ENCODE measurements at places on chromosomes 3 and 15.
A peak's percentile ranks its signal among the peaks of the same experiment; 100 is the strongest.

DNA sequence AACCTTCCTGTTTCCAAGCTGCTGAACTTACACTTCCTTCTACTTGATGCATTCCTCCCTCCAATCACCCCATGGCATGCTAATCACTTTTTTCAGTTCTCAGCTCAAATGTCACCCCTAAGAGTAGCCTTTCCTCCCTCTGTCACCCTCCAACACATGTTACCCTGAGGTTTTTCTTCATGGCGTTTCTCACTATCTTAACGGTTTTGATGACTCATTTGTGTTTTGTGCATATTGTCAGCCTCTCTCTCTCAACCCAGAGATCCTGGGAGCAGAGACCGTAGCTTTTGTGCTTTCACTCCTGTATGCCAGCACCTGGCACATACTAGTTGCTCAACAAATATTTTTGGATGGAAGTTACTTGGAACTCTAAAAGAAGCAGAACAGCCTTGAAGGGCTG is 24.5 kb downstream of the LRRC3B start:
- DNase-seq: no peak

- DNase-seq: peak; percentile 45
Observed at GRCh38 chr15:58742022-58742813, 7.3 kb downstream of the ADAM10 start.

DNA sequence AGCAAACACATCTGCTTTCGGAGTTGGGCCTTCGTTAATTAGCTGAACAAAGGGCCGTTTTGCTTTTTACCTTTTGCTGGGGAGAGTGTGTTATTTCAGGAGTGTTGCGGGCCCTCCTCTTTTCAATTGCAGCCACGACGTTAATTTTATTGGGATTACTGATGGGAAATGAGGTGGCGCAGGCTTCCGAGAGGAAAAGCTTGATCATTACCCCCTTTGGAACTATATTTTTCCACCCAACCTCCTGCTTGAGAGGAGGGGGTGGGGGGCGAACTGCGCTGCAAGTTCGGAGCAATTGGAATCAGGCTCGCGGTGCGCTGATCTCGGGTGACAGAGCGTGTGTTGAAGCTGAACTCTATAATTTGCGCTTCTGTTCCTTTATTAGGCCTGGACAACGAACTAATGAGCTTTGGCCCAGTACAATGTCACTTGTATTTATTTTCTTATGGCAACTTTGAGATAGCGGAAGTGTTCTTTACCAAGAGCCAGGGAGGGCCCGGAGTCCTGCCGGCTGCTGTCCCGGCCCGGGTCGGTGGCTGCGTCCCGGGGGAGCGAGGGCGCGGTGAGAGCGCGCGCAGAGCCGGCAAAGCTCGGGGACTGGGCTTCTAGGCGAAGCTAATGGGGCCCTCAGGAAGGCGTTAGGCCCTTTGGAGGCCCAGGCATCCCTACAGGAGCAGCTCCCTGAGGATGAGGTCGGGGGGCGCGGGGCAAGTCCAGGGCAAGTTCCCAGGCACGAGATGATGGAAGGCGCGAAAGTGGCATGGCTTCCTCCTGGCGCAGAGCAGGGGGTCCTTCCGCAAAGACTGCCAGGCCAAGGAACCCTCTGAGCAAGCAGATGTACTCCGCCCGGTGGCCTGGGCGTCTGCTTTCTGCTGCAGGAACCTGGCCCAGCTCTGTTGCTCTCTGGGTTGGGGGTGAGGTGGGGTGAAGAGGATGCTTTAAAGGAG is 12.9 kb downstream of the NR2F2 start:
- DNase-seq: no peak

- DNase-seq: no peak
Observed at GRCh38 chr3:98972720-98973119, 71.2 kb upstream of the DCBLD2 start.

DNA sequence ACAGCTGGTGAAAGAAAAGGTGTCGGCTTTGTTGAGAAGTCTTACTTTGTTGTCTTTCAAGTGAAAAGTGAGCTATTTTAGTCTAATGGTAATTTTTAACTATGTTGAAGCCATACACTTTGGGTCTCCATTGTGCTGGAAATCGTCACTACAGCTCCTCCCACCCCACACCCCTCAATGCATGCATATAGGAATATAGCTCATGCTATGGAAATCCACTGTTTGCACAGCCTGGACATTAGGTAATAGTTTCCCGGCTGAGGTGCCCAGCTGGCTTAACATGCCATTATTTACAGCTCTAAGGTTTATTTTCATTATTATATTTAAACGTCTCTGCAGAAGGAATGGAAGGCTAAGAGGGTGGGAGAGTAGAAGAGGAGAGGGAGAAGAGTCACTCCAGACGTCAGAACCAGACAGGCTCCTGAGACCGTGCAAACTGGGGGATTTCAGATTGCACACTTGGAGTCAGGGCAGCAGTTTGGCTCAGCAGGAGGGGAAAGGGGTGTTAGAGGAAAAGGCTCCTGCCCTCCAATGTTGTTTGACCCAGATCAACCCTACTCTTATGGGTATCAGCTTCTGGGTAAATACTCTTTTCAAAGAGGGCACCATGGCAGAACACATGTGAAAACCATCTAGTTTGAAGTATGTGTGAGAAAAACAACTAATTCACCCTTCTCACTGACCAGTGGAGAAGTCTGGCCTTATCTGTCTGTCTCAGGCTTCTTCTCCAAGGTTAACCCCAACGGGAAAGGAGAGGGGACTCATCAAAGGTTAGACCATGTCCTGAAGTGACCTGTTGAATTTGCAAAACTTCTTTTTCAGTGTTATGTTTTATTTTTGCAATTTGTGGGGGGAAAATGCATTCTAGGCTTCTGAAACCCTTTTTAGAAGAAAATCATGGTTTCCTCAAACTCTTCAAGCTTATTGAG is 218.7 kb upstream of the CTDSPL start:
- no peak for DNase-seq

DNA sequence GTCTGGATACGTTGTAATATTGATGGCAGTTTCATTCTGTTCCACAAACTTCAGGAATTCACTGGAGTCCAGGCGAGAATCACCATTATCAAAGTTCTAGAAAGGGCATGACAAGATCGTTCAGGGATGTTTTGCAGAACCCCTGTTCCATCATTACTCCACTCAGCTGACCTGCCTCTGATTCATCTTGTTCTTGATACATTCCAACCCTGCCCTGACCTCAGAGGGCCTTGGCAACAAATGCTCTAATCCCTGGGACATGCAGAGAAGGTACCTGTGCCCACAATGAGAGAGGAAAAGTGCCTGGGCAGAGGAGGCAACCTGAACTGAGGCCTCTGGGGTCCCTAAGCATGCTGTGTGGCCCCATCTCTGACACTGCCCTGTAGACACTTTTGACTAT is 45.9 kb downstream of the FSTL1 start:
- DNase-seq: no peak

- no peak for DNase-seq
Observed at GRCh38 chr3:184630861-184631471, 69.4 kb downstream of the EPHB3 start.

DNA sequence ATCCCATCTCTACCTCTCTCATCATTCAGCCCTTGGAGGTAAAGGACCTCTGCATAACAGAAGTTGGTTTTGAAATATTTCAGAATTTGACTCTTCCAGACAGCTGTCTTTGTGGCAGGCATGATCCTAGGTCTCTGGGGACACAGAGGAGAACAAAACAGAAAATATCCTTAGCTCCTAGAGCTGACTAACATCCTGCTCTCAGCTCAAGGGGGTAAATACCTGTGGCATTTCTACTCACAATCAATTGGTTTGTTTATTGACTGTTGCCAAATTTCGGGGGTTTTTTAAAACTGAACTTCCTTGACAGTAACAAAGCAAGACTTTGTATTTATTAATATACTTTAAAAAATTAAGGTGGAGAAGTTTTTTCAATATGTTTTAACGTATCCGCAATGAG is 78.8 kb downstream of the EOMES start:
- peak; percentile 41 for DNase-seq

DNA sequence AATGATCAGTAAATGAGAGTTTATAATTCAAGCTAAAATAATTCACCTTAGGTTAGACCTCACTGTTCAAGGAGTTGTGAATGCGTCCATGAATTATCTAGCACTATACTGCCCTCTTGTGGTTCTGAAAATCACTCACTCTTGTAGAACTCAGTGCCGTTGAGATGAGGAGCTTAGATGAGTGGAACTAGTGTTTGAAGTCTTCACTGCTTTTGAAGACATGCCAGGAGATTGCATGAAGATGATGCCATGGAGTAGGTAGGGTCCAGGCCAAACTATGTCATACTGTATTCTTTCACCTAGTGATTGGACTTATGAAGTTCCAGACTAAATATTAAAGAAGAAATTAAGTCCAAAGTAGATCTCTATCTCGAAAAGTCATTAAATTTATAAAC is 28.8 kb downstream of the LYSMD4 start:
- DNase-seq: peak; percentile 59

DNA sequence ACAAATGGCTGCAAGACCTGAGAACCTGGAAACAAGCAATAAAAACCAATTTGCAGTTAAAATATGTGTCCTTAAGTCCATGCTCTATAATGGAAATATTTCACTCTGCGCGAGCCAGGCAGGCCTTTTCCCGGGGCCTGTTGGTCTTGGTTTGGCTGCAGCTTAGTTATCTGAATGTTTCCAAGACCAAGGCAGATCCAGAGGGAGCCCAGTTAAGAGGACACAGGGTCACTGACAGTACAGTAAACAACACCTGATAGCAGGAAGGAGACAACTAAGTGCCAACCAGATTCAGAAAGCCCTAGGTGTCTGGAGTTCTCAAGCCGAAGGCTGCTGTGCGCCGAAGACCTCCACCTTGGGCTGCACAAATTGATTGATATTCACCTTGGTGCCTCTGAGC is 32.8 kb downstream of the THSD4 start:
- no peak for DNase-seq

- no peak for DNase-seq
Observed at GRCh38 chr3:113439606-113440005, 1.7 kb downstream of the CFAP44 start.

GRCh38 chr3:5201536-5201935 is 14.0 kb downstream of the EDEM1 start:
- DNase-seq: no peak

DNA sequence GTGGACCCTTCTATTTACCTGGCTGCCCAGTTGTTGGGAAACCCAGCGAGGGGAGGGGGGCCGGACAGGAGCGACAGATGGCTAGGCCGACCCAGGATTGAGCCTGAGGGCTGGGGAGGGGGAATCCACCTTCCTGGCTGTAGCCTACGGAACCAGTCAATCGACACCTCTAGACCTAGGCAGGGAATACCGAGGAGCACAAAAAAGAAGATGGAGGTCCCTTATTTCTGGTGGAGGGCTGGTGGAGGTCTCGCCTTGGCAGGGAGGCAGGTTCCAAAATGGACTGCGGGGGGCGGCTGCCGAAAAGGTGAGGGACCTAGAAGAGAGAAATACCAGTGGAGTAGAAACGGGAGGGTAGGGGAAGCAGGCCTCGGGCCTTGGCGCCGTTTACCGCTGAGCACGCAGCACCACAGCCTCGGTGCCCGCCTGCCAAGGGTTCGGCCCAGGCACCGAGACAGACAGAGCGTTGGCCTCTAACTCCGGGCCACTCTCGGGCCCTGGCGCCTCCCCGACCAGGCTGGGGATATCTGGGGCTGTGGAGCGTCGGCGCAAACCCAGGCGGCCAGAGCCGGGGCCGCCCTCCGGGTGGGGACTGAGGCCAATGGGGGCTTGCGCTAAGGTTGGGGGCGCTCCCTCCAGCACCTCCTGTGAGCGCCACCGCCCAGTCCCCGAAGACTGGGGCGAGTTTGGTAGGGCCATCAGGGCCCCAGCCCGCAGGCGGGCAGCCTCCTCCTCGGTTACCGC is 1.6 kb downstream of the ANKRD63 start:
- no peak for DNase-seq

DNA sequence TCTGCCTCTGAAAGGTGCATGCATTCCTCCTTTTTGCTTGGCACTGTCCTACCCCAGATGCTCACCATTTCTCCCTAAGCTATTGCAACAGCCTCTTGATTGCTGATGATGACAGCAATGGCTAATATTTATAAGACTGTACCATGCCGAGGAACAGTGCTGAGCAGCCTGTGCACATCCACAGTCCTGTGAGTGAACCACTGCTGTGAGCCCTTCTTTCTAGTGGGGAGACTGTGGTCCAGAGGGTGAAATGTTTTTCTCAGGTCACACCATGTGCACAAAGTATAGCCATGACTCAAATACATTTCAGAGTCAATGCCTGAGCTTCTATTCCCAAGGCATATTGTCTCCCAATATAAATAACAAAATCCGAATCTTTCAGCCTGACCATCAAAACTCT is 231.2 kb upstream of the LRTM1 start:
- no peak for DNase-seq

- DNase-seq: peak; percentile 66
Observed at GRCh38 chr3:8239718-8240695, 261.6 kb upstream of the LMCD1 start.

DNA sequence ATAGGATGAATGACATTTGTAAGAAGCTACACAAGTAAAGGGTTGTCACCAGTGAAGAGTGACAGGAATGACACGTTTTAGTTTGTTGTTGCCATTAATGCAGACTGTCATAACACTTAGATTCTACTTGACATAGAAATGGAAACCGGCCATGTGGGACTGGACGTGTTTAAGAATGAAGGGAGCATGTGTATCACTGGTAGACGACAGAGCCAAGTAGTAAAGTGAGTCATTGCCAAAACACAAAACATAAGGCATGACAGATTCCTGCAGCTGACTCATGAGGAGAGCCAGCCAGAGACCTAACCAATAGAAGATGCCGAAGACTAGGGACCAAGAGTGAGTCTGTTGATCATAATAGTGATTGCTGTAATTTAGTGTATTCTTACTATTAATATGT is 106.2 kb upstream of the PLAAT1 start:
- peak; percentile 86 for DNase-seq

DNA sequence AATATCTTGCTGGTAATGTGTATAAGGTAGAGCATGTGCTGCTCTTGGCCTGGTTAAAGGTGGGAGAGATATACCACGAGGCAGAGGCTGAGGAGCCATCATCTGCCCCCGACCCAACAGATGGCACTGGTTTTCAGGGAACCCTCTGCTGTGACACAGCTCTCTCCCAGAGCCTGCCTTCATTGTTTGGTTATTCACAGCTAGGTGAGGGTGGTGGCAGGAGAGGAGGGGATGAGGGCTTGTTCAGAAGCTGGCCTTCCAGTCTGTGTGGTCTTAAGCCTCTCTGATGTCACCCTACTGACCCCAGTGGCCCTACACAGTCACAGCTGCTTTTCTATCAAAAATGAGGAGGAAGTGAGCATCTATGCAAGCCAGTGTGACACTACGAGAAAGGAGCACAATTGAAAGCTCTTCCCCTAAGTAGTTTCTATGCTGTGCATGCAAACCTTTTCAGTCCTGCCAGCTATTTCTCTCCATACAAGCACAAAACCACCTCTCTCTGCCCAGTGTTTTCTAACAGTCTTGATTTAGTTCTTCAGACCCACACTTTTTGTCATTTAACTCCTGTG is 258.4 kb upstream of the AGTR1 start:
- no peak for DNase-seq
